A549 treated with Mapracorat at 1 μM for 4 hours (cell line): ENCODE measurements at places on chromosomes 12 and 14. TPM values are rescaled to one million over a fixed set of nuclear protein-coding genes. Genes with fewer than 3 reads are reported as not detected.

Gene TAS2R14
- 0.31 to 0.70 TPM (median 0.40 TPM) in 5 replicates for total RNA-seq

Gene KCNA5
- total RNA-seq = not detected in 5 replicates

Gene CIDEB
- total RNA-seq = 0.08 to 0.24 TPM (median 0.17 TPM) in 5 replicates

Gene C12orf50
- 0.12 to 0.19 TPM (median 0.14 TPM) in 3 of 5 replicates, not detected in the others for total RNA-seq

Gene ACVRL1
- 0.08 to 0.62 TPM (median 0.15 TPM) in 4 of 5 replicates, not detected in the other for total RNA-seq

Gene MAPKAPK5
- total RNA-seq = 50.3 to 58.8 TPM (median 55.1 TPM) in 5 replicates

Gene FOS
- 8.7 to 13.1 TPM (median 11.4 TPM) in 5 replicates for total RNA-seq

Gene KCNK13
- 0.13 to 0.17 TPM (median 0.14 TPM) in 5 replicates for total RNA-seq

Gene AQP6
- total RNA-seq = 0.11 TPM in 1 of 5 replicates, not detected in the others

Gene HOTAIR
- 0.05 to 0.66 TPM (median 0.25 TPM) in 5 replicates for total RNA-seq

Gene BICD1
- total RNA-seq = 11.7 to 15.5 TPM (median 13.8 TPM) in 5 replicates

Gene PLCZ1
- total RNA-seq = not detected in 5 replicates

Gene PARPBP
- total RNA-seq = 16.6 to 23.5 TPM (median 19.2 TPM) in 5 replicates

Gene ANG
- total RNA-seq = 8.6 to 11.0 TPM (median 10.1 TPM) in 5 replicates

Gene ISM2
- 0.29 to 0.64 TPM (median 0.35 TPM) in 5 replicates for total RNA-seq

Gene GLS2
- total RNA-seq = 0.13 to 0.24 TPM (median 0.16 TPM) in 3 of 5 replicates, not detected in the others

Gene CMKLR1
- 0.13 TPM in 1 of 5 replicates, not detected in the others for total RNA-seq

Gene CLEC9A
- not detected in 5 replicates for total RNA-seq

Gene ALX1
- total RNA-seq = 4.1 to 5.1 TPM (median 4.8 TPM) in 5 replicates

Gene RNASE3
- total RNA-seq = not detected in 5 replicates

Gene MAGOHB
- total RNA-seq = 42.7 to 63.5 TPM (median 50.5 TPM) in 5 replicates

Gene ALDH1L2
- 2.4 to 3.6 TPM (median 3.2 TPM) in 5 replicates for total RNA-seq

Gene ACSM4
- not detected in 5 replicates for total RNA-seq

Gene NEUROD4
- not detected in 5 replicates for total RNA-seq

Gene OVCH1
- not detected in 5 replicates for total RNA-seq

Gene TRIM9
- 8.0 to 13.7 TPM (median 12.5 TPM) in 5 replicates for total RNA-seq

Gene TCL1B
- not detected in 5 replicates for total RNA-seq

Gene TSHR
- total RNA-seq = not detected in 5 replicates

Gene HVCN1
- total RNA-seq = 0.38 to 0.98 TPM (median 0.65 TPM) in 5 replicates

Gene LRRC10
- total RNA-seq = not detected in 5 replicates

Gene TBX5
- total RNA-seq = not detected in 5 replicates
